Stomach (tissue), 19 donors: ENCODE measurements at places on chromosomes 11 and 22. TPM values are rescaled to one million over a fixed set of nuclear protein-coding genes. Genes with fewer than 3 reads are reported as not detected.

Gene RCOR2
- total RNA-seq: not detected

Gene NPAS4
- 1.7 TPM for total RNA-seq

Gene ELFN2
- total RNA-seq: 0.89 TPM

Gene CD3D
- total RNA-seq: not detected

Gene TMA7B
- not detected for total RNA-seq

Gene CALCA
- not detected for total RNA-seq

Gene PRG3
- total RNA-seq: not detected

Gene GAB4
- not detected for total RNA-seq

Gene CHRDL2
- 7.2 TPM for total RNA-seq

Gene HSPA8
- 775 TPM for total RNA-seq

Gene NCF4
- total RNA-seq: not detected

Gene SCGB1D4
- not detected for total RNA-seq

Gene SLC17A6
- not detected for total RNA-seq
